Fibroblast of mammary gland (primary cell): ENCODE measurements at places on chromosomes 6 and 20.

- no peak for DNase-seq
Measured at GRCh38 chr6:44285552-44286284, 15.5 kb downstream of the TMEM151B start.

DNA sequence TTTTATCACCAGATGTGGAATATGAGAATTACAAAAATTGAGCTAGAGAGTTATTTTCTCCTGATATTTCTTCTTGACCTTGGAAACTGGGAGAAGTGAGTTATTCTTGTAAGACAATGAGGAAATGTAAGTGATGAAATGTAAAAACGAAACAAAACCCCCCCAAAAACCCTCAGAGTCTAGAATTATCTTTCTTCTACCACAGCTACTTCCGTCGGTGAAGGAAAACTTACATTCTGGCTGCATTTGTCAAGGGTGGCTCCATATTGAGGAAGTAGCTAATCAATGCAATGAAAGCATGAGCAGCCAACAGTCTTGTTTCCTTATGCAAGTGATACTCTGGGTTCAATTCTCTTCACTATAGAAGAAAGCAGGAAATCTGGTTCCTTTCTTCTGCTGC lies 661.7 kb upstream of the CITED2 start:
- no peak for DNase-seq

GRCh38 chr6:151832710-151833109 lies 25.2 kb downstream of the ESR1 start:
- no peak for DNase-seq

GRCh38 chr6:138211601-138212000 lies 6.7 kb downstream of the PBOV1 start:
- DNase-seq: no peak

DNA sequence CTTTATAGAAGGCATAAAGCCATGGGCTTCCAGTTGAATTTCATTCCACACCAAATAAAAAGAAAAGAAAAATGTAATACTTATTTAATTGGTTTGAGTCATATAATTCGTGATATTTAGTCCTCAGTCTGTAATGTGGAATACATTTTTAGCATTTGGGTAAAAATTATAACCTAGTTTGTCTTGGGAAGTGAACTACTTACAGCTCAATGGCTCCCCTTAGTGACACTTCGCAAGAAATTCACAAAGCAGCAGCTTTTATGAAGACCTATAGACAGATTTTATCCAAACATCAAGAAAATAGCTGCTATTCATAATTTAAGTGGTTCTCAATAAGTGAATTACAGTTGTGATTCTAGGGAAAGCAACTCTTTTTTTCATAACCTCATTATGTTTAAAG lies 72.1 kb downstream of the RSPO3 start:
- peak; percentile 72 for DNase-seq

DNA sequence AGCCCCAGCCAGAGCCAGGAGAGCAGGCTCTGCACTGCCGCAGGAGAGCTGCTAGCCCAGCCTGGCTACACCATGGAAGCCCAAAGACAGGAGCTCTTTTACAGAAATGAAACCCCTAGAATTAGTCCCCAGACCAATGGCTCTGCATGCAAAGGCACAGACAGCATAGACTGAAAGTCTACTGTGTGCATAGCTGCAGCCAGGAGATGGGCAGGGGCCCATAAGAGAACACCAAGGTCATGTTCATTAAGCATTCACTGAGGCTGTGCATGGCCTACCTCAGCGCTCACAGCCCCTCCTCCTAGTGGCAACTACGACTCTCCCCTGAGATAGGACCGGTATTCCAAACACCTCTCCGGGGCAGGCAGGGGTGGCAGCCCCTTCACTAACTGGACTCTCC lies 34.9 kb downstream of the SNX5 start:
- no peak for DNase-seq

- no peak for DNase-seq
Measured at GRCh38 chr6:56759521-56759920, 116.8 kb upstream of the DST start.
